Activated CD4-positive, alpha-beta T cell treated with anti-CD3 and anti-CD28 coated beads for 36 hours (primary cell): ENCODE measurements at places on chromosomes 16 and 17.

GRCh38 chr17:50203086-50203485, 1.7 kb upstream of the COL1A1 start:
- peaks cover 18% of the 10 kb centered on the region for H3K4me1 ChIP-seq
- peaks cover 59% of the 10 kb centered on the region for H3K27me3 ChIP-seq
- no peaks in the 10 kb centered on the region for H3K36me3 ChIP-seq

- no peak for DNase-seq
- no peaks in the 10 kb centered on the region for H3K4me1 ChIP-seq
- H3K27me3 ChIP-seq = peaks cover 21% of the 10 kb centered on the region
- H3K27ac ChIP-seq = no peak overlapping the region
- no peaks in the 10 kb centered on the region for H3K36me3 ChIP-seq
- H3K4me3 ChIP-seq = no peak overlapping the region
These were observed 26.0 kb downstream of the CACNG3 start for GRCh38 chr16:24282141-24282540.

DNA sequence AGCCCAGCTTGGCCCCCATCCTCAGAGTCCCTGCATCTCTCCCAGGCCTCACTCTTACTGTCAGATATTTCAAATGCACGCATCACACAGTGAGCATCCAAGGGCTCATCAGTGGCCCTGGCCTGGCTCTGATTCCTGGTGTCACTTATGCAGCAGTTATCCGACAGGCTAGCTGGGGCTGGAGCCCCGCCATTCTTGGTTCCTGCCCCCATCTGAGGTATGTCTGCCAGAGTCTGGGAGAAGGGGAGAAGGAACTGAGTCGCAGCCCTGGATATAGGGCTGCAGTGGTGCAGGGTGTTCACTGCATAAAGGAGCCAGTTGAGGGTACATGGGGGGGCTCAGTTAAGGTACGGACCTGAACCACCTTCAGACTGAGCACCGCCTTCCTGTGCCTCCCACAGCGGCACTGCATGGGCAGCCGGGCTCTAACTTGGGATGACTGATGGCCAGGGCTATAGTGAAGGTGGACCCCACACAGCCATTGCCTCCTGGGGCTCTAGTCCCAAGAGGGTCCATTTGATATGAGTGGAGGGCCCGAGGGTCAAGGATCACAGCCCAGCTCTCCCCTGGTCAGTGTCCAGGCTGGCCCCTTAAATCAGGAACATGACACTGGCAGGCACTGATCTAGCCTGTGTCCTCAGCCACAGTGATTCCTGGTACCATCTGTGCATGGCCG, 1.8 kb upstream of the RASD1 start:
- H3K4me3 ChIP-seq = no peak overlapping the region
- H3K36me3 ChIP-seq = no peaks in the 10 kb centered on the region
- no peak for DNase-seq
- no peak overlapping the region for H3K27ac ChIP-seq
- peaks cover 10% of the 10 kb centered on the region for H3K27me3 ChIP-seq

GRCh38 chr16:154217-155030, 2.0 kb downstream of the HBZ start:
- no peak overlapping the region for H3K27ac ChIP-seq
- peaks cover 5% of the 10 kb centered on the region for H3K4me1 ChIP-seq
- DNase-seq = peak; percentile 49
- no peaks in the 10 kb centered on the region for H3K36me3 ChIP-seq
- peaks cover 31% of the 10 kb centered on the region for H3K27me3 ChIP-seq

GRCh38 chr16:84065536-84066132, 23.0 kb upstream of the SLC38A8 start:
- no peak overlapping the region for H3K27ac ChIP-seq
- H3K27me3 ChIP-seq = no peaks in the 10 kb centered on the region
- no peak overlapping the region for H3K4me3 ChIP-seq
- H3K36me3 ChIP-seq = peaks cover 48% of the 10 kb centered on the region

DNA sequence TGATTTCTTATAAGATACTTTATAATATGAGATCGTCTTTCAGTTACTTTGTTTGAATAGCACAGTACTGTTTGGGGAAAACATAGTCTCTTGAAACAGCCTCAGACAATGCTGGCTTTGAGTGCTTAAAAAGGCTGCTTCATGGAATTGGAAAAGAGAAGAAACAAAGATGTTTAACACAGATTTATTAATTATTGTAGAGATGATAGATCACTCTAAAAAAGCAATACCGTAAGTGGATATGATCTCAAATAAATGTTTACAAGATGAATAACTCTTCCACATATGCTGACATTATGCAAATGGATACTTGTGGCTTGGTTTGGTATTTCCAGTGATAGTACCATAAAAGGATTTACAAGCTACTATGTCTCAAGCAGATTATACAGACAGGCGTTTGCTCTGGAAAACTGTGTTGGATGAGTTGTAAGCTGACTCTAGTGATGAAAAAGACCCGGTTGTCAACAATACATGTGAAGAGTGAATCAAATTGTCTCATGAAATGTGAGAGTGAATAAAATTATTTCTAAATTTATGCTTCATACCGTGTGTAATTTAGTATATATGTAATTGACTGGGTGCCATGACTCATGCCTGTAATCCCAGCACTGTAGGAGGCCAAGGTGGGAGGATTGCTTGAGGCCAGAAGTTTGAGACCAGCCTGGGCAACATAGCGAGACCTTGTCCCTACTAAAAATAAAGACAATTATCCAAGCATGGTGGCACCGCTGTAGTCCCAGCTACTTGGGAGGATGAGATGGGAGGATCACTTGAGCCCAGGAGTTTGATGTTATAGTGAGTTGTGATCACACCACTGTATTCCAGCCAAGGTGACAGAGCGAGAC, 105.4 kb downstream of the FTO start:
- peaks cover 21% of the 10 kb centered on the region for H3K4me1 ChIP-seq
- H3K27ac ChIP-seq = no peak overlapping the region
- no peak overlapping the region for H3K4me3 ChIP-seq
- H3K36me3 ChIP-seq = peaks cover 21% of the 10 kb centered on the region
- no peaks in the 10 kb centered on the region for H3K27me3 ChIP-seq
